ENCODE measurements at places on chromosomes 11 and 22. TPM values are rescaled to one million over a fixed set of nuclear protein-coding genes. Genes with fewer than 3 reads are reported as not detected.
A peak's percentile ranks its signal among the peaks of the same experiment; 100 is the strongest.

- no peak overlapping the region for H3K27ac ChIP-seq
- H3K4me3 ChIP-seq, result no peak overlapping the region
- H3K36me3 ChIP-seq, result no peaks in the 10 kb centered on the region
- H3K27me3 ChIP-seq, result no peaks in the 10 kb centered on the region
- H3K4me1 ChIP-seq, result no peaks in the 10 kb centered on the region
- no peak for DNase-seq
These were observed 43.9 kb downstream of the CCDC34 start for GRCh38 chr11:27319072-27319471.

GRCh38 chr22:50323900-50324299, 2.9 kb downstream of the DENND6B start:
- no peak overlapping the region for H3K4me3 ChIP-seq
- DNase-seq, result no peak
- H3K27me3 ChIP-seq, result peaks cover 16% of the 10 kb centered on the region

- H3K4me1 ChIP-seq, result peaks cover 31% of the 10 kb centered on the region
- peak overlapping the region; percentile 55 for H3K4me3 ChIP-seq
- no peak for DNase-seq
- H3K27ac ChIP-seq, result no peak overlapping the region
- no peaks in the 10 kb centered on the region for H3K36me3 ChIP-seq
These were observed 587 bp downstream of the ESAM start for GRCh38 chr11:124761301-124762104.

DNA sequence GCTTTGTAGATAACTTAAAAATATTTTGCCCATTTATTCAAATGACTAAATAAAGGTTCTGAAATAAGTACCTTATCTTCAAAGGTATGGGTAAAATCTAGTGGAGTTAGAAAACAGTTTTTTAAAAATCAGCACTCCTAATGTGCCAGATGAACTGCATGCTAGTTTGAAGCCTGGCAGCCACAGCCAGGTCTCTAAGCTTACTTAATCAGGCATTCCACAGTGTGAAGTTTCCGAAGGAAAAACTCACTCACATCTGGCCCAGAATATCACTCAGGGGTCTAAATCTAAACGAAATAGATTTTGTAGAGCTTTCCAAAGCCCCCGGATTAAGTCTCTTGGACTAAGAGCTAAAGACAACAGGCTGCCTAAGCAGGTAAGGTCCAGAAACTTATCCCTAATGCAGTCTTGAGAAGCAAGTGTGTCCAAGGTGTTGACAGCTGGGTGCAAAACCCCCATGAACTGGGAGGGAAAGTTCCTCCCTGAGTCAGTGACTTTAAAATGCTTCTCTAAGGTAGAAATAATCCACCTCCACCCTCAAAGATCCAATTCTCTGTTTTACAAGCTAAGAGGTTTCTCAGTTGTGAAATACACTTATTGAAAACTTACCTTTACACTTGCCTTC, 157.6 kb downstream of the FCHSD2 start:
- DNase-seq, result no peak
- no peak overlapping the region for H3K27ac ChIP-seq
- no peaks in the 10 kb centered on the region for H3K27me3 ChIP-seq
- no peak overlapping the region for H3K4me3 ChIP-seq
- H3K4me1 ChIP-seq, result no peaks in the 10 kb centered on the region

DBX1 gene
- total RNA-seq, result not detected
